ENCODE measurements at places on chromosomes 1 and 21.

- DNase-seq: no peak
These were observed 681.1 kb downstream of the LTN1 start for GRCh38 chr21:28311411-28312190.

DNA sequence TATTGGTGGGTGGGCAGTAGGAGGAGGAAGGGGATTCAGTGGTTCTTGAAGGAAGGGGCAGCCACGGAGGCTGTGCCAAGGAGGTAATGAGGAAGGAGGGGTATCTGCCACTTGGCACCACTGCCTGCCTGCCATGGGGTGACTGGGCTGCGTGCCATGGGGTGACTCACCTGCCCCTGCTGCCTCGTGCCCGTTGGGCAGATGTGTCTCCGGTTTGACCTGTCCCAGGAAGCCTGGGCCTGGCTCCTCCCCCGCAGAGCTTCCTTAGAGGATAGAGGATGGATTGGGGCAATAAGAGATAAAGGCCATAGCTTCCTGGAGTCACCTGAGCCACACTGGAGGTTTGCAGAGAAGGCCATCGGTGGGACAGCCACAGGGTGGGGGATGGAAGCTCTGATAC lies 1.7 kb downstream of the PADI3 start:
- no peak for DNase-seq

GRCh38 chr1:30732277-30732996 lies 9.1 kb upstream of the MATN1 start:
- DNase-seq: no peak

- DNase-seq: no peak
These were observed 46.1 kb upstream of the TRAPPC10 start for GRCh38 chr21:43965911-43966585.

- DNase-seq: no peak
These were observed 4.8 kb downstream of the DIPK1A start for GRCh38 chr1:92956254-92957029.

- DNase-seq: no peak
These were observed 322.6 kb upstream of the AJAP1 start for GRCh38 chr1:4331767-4332163.

- DNase-seq: no peak
These were observed 1.3 kb downstream of the PARK7 start for GRCh38 chr1:7962636-7963377.
